Stromal cell of bone marrow (primary cell): ENCODE measurements at places on chromosomes 3 and 15.

DNA sequence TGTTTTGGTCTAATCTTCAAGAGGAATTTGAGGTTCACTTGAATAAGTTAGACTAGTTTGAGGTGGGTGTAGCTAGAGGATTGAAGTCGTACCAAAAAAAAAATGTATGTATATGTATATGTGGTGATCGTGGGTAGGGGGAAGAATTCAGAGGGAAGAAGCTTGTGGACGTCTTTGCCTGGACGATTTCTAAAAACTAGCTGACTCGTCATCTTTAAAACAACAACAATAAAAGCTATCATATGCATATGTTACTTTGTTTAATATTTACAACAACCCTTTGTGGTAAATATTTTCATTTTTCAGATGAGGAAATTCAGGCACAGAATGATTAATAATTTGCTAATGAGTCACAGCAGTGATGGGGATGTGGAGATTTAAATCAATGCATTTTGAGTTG lies 18.1 kb downstream of the RNF111 start:
- DNase-seq: no peak

DNA sequence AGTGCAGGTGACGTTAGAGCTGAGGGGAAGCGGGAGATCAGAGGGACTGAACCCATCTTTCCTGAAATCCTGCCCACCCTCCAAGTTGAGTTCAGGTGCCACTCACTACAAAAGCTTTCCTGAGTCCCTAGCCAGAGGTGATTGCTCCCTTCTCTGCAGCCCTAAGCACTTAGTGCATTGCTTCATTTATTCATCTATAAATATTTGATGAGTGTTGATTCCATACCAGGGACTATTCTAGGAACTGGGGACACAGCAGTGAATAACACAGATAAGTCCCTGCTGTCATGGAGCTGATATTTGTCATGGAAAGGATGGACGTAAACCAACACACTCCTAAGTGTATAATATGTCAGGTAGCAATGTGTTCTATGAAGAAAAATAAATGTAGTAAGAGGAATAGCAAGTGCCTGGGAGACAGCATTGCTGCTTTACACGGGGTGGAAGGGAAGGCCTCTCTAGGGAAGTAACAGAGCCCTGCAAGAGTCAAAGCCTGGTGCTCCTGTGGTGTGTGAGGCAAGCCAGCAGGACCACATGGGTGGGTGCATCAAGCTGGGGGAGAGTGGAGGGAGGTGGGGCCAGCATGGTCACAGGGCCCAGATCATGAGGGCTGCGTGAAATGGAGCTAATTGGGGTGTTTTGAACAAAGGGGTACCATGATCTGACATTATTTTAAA lies 18.6 kb downstream of the ALPK3 start:
- no peak for DNase-seq

- DNase-seq: peak; percentile 57
These were observed 68.5 kb downstream of the TMCO5A start for GRCh38 chr15:38002883-38003477.

DNA sequence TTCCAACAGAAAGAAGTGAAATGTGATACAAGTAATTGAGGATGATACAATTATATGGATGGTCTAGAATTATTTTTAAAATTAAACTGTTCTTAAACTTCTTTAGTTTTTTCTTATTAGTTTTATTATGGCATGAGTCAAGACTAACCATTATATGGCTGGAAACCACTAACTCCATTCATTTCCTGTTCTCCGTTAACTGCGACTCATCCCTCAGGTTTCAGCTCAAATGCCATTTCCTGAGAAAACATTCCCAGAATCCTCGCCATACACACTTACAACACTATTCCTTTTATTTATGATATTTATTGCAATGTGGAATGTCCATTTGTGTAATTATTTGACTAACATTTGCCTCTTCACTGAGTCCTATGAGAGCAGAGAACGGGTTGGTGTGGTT lies 394.1 kb downstream of the SOX2 start:
- DNase-seq: no peak

- DNase-seq: no peak
These were observed 36.7 kb downstream of the VGLL3 start for GRCh38 chr3:86954226-86954625.

DNA sequence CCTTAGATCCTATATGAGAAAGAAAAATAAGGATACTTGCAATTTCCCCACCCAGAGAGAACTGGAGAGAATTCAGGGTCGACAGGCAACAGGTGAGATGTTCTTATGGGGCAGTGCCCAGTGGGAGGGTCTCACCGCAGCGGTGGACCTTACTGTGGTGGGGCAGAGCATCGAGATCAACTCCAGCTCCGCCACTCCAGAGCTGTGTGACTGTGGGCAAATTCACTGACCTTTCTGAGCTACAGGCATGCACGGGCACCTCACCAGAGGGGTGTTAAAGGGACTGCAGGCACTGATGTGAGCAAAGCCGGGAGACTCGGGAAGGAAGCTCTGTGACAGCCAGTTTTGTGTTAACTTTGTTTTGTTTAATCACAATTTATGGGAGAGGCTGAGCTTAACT lies 30.9 kb downstream of the RGMA start:
- no peak for DNase-seq

DNA sequence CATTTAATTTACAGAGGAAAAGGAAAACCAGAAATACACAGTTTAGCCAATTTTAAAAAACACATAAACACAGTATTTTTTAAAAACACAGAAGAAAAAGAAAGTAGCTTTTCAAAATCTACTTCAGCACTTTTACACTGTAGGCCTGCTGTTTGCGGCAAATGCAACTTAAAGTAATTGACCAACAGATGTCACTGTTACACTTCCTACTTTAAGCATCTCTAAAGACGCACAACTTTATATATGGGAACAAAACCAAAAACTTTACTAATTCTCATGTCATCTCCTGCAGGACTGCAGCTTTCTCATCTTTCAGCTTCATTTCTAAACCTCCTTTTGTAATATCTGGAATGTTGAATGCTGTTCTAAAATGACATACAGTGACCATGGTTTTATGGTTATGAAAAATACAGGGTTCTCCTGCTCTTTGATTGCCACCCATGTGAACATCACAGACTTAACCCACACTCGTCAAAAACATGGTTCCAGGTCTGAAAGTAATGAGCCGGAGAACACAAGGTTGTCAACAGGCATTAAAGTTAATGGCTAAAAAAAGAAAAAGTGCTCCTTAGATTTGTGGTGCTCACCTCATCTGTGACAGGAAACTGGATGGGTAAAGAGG lies 107.9 kb downstream of the FMN1 start:
- peak; percentile 75 for DNase-seq

DNA sequence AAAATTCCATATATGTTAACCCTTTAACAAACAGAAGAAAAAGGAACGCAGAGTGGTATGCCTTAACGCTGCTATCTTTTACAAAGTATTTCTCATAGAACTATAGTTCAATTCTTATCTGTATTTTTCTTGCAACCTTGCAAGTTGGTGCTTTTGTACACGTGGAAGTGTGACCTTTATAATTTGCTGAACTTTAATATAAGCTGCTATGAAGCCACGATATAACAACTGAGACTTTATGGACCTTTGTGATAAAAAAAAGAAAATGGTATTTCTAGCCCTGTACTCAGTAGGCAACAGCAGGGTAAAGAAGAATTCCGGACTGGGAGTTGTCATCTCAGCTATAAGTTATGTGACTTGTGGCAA lies 6.3 kb upstream of the TFG start:
- no peak for DNase-seq

GRCh38 chr3:176987901-176988650 lies 209.2 kb downstream of the TBL1XR1 start:
- no peak for DNase-seq

- no peak for DNase-seq
These were observed 6.9 kb downstream of the ST8SIA2 start for GRCh38 chr15:92400573-92400972.
